SK-N-SH (cell line): ENCODE measurements at places on chromosomes 1 and 21. TPM values are rescaled to one million over a fixed set of nuclear protein-coding genes. Genes with fewer than 3 reads are reported as not detected.

ACTN2 gene
- polyA plus RNA-seq: 0.10 and 0.15 TPM in 2 replicates

FRRS1 gene
- 1.9 and 2.7 TPM in 2 replicates for polyA plus RNA-seq

PIP5K1A gene
- polyA plus RNA-seq: 66.0 and 94.1 TPM in 2 replicates

PTAFR gene
- 0.05 and 0.06 TPM in 2 replicates for polyA plus RNA-seq

FNDC5 gene
- 0.59 and 0.94 TPM in 2 replicates for polyA plus RNA-seq

PDC gene
- not detected in 2 replicates for polyA plus RNA-seq

MYBPH gene
- 0.12 TPM in 1 of 2 replicates, not detected in the other for polyA plus RNA-seq

KLF17 gene
- 0.21 and 0.26 TPM in 2 replicates for polyA plus RNA-seq

CACNA1S gene
- polyA plus RNA-seq: not detected in 2 replicates

ILDR2 gene
- 0.05 and 0.24 TPM in 2 replicates for polyA plus RNA-seq

S100A7A gene
- polyA plus RNA-seq: not detected in 2 replicates

SLAMF9 gene
- 0.12 and 0.19 TPM in 2 replicates for polyA plus RNA-seq

CYP4Z1 gene
- polyA plus RNA-seq: not detected in 2 replicates

TACSTD2 gene
- polyA plus RNA-seq: 0.02 TPM in 1 of 2 replicates, not detected in the other

SLC6A9 gene
- polyA plus RNA-seq: 3.6 and 3.9 TPM in 2 replicates

SLC30A2 gene
- polyA plus RNA-seq: not detected in 2 replicates

AGMAT gene
- polyA plus RNA-seq: 0.60 and 0.66 TPM in 2 replicates

SH3GLB1 gene
- 13.2 and 16.3 TPM in 2 replicates for polyA plus RNA-seq

OR2L2 gene
- 0.03 and 0.08 TPM in 2 replicates for polyA plus RNA-seq

ANXA9 gene
- polyA plus RNA-seq: 0.07 and 0.21 TPM in 2 replicates

OPRD1 gene
- 0.07 and 0.24 TPM in 2 replicates for polyA plus RNA-seq

SV2A gene
- 22.7 and 27.6 TPM in 2 replicates for polyA plus RNA-seq

C2CD4D gene
- not detected in 2 replicates for polyA plus RNA-seq

ATP6V1G3 gene
- not detected in 2 replicates for polyA plus RNA-seq

CA6 gene
- not detected in 2 replicates for polyA plus RNA-seq

SHE gene
- polyA plus RNA-seq: not detected in 2 replicates

GBP6 gene
- polyA plus RNA-seq: not detected in 2 replicates

TNNT2 gene
- polyA plus RNA-seq: 0.33 and 0.57 TPM in 2 replicates

SLC45A1 gene
- 1.4 and 2.5 TPM in 2 replicates for polyA plus RNA-seq

SYDE2 gene
- not detected in 2 replicates for polyA plus RNA-seq

ARHGEF2 gene
- polyA plus RNA-seq: 32.4 and 50.8 TPM in 2 replicates

NUAK2 gene
- 6.8 and 11.1 TPM in 2 replicates for polyA plus RNA-seq

FCRL4 gene
- polyA plus RNA-seq: not detected in 2 replicates

LINGO4 gene
- not detected in 2 replicates for polyA plus RNA-seq

OTUD7B gene
- polyA plus RNA-seq: 4.2 and 5.8 TPM in 2 replicates

BEND5 gene
- 4.3 and 5.6 TPM in 2 replicates for polyA plus RNA-seq
